ENCODE measurements at places on chromosomes 2 and 18.

- no peak for DNase-seq
These were observed 59.5 kb upstream of the ID2 start for GRCh38 chr2:8622199-8622911.

DNA sequence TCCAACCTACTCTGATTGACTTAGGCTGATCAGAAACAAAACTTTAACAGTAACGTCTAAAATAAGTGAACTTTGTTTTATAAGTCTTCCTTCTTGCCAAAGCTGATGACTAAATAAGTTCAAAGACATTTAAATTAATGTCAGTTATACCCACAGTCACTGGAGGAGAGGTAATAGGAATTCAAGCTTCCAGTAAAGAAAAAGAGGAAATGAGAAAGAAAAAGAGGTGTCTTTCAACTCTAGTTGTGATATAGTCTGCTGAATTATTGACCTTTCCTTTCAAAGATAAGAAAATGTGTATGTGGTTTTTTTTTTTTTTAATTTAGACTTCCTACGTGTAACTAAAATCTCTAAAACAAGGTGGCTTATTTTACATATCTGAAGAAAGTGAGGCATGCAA lies 191.5 kb downstream of the SLC8A1 start:
- no peak for DNase-seq

DNA sequence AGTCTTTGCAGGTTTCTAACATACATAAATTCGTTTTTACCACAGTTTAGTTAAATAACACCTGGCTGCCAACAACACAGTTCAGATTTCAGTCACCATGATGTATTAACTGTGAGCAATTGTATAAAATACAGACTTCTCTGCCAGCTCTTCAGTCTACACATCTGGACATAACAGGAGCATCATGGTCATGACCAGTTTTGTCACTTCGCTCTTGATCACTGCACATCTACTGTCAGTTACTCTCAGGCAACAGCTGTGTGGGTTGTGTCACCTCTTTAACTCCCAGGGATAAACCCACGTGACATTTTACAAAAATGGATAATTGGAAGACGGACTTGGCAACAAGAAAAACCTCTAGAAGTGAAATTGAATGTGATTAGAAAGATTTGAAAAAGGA lies 30.3 kb downstream of the CD8A start:
- DNase-seq = no peak

DNA sequence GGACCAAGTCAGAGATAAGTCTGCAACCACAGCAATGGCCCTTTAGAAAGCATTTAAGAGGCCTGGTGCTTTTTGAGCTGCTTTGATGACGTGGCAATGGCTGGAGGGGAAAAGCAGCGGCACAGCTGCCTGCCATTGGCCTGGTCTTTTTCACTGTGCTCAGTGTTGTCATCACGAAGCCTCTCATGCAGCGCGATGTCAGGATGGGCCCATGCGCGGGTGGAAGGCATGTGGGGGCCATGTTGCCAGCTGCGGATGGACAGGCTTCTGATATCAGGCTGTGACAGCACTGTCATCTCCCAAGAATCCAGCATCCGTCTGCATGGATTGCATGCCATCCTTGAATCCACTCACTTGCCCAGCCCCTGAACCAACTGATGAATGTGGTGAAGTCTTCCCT lies 204.5 kb downstream of the ACKR3 start:
- no peak for DNase-seq

GRCh38 chr2:240146141-240146561 lies 5.7 kb upstream of the OTOS start:
- no peak for DNase-seq

GRCh38 chr2:1022178-1022577 lies 71.5 kb downstream of the SNTG2 start:
- DNase-seq = no peak

- no peak for DNase-seq
These were observed 38.9 kb upstream of the MSH6 start for GRCh38 chr2:47744074-47744473.

GRCh38 chr2:216660496-216660895 lies 27.3 kb downstream of the IGFBP2 start:
- no peak for DNase-seq

DNA sequence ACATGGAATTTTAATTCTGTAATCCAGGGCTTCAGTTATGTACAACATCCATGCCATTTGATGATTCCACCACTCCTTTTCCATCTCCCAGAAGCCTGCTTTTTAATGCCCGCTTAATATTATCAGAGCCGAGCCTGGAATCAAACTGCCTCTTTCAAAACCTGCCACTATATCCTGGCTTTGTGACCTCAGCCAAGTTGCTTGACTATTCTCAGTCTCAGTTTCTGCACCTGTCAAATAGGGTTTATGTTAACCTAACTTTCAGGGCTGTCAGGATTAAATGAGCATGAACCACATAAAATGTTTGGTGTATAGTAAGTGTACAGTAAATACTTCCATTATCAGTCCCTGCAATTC lies 108.7 kb downstream of the XRCC5 start:
- DNase-seq = no peak

DNA sequence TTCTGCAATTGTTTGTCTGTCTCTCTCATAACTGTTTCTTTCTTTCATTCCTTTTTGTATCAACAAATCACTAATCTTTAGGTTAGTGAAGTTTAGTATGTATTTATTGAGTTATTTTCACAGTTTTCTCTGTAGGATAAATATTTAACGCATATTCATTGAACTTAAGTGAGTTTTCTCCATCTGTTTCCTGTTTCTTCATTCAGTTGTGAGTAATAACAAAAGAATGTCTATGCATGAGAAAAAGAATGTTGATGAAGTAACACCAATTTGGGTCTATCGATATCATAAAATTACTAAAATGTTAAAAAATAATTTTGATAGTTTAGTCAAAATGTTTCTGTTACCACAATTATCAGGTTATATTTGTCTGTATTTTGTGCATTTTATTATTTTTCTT lies 948.0 kb downstream of the DSC3 start:
- no peak for DNase-seq

GRCh38 chr2:75503048-75503607 lies 57.6 kb downstream of the EVA1A start:
- no peak for DNase-seq

- DNase-seq = no peak
These were observed 82.2 kb upstream of the ID2 start for GRCh38 chr2:8599421-8600242.

- DNase-seq = no peak
These were observed 111.1 kb upstream of the RBBP8 start for GRCh38 chr18:22822024-22822423.

DNA sequence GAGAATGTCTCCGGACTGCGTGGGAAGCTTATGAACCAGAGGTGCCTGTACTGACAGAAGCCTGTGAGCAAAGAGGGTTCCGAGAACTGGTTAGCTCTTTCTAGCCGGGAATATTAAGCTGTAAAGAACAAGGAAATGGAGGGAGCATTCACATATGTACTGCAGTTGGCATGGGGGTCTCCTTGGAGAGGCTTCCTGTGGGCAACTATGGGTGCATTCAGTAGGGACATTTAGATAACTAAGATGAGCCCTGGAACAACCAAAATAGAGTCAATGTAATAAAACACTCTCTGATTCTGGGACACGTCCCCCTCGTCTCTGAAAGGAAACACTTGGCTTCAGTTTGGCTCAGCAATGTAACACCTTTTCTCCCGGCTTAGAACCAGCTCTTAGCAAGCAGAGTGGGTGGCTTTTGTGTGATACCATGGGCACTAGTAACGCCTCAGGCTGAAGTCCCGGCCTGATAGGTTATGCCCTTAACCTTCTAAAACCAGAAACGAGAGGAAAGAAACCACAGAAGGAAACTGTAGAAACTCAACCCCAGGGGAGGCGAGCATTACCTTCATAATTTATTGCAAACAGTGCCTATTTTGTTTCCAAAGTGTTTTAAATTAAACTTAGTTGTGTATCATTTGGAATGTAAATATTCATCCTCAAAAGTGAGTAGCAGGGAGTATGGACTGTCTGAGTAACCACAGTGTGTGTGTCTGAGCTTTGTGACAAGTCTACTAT lies 48.8 kb upstream of the LPIN2 start:
- peak; percentile 72 for DNase-seq

DNA sequence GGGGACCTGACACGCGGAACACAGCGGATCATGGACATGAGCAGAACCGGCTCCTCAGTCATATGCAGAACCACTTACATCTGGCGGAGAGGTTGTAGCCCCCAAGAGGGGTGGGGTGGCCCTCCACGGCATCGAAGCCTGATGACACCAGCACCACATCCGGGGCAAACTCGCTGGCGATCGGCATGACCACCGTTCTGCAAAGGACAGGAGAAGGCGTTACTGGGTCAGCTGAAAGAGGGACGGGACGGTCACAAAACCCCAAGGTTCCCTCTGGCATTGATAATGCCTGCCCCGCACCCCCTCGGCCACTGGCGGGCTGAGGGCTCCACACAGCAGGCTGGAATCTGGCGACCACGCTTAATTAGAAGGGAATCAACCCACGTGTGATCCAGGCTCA lies 220.5 kb downstream of the TWIST2 start:
- no peak for DNase-seq

- DNase-seq = no peak
These were observed 281.8 kb upstream of the CXCR4 start for GRCh38 chr2:136399667-136400289.

DNA sequence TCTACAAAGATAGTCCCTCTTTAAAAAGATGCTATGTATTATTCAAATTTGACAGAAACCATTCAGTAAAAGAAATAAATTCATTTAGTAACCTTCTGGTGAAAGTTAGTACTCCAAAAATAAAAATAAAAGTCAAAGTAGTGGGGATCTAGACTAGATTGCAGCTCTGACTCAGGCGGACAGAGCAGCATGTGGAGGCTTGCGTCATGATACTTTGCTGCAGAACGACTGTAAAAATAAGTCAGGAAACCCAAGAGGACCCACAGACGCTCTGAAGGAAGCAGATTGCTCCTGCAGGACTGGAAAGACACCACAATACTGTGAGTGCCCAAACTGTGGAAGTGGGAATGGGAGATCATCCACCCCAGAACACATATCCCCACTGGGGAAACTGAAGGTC lies 301.9 kb downstream of the RIT2 start:
- no peak for DNase-seq

DNA sequence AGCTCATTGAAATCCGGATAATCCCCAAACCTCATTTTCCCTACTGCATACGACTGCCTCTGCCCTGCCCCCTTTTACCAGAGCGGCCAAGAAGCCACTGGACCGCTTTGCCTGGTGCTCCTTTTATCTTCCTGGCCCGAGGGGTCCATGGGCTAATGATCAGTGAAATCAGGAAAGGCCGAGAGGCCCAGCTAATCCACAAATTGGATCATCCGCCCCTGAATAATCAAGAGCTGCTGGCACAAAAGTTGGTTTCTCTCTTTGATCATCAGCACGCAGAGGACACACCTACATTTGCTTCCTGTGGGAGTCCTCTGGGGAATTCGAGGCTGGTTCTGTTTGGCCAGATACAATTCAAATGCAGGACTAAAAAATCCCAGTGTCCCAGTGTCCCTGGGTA lies 144.5 kb downstream of the INSIG2 start:
- DNase-seq = no peak

GRCh38 chr2:70647873-70648481 lies 94.4 kb upstream of the TGFA start:
- DNase-seq = peak; percentile 82

DNA sequence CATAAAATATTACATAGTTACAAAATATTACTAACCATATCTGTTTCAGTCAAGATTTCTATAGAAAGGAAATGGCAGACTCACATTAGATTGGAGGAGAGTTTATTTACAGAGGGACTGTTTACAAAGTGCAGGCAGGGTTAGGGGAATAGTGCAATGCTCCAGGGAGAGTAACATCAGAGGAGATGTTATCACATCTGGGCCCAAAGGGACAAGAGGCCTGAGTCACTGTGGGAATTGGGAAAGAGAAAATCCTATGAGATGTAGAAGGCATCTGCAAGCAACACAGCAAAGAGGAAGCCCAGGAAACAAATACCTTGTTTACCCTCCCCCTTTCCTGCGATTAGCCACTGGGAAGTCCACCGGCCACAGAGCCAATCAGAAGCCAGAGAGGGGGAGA lies 227.3 kb upstream of the TANK start:
- DNase-seq = no peak

- no peak for DNase-seq
These were observed 87.1 kb upstream of the MCFD2 start for GRCh38 chr2:47002480-47003381.

GRCh38 chr18:48919547-48919946 lies 31.2 kb downstream of the SMAD7 start:
- DNase-seq = no peak

DNA sequence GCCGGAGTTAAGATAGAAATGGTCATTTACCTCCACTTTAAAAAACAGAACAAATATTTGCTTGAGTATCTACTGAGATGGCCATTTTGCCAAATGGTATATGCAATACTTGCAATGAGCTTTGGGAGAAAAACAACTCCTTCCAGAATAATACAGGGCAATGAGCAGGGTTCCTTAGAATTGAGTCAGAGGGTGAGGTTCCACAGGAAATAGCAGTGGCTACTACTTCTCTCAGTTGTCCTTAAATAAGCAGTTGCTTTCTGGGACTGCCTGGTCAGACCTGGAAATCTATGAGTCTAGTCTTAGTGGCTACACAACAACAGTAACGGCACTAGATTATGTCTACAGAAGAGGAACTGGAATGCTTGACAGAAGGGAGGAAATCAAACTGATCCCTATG lies 80.9 kb upstream of the CCDC85A start:
- DNase-seq = no peak

DNA sequence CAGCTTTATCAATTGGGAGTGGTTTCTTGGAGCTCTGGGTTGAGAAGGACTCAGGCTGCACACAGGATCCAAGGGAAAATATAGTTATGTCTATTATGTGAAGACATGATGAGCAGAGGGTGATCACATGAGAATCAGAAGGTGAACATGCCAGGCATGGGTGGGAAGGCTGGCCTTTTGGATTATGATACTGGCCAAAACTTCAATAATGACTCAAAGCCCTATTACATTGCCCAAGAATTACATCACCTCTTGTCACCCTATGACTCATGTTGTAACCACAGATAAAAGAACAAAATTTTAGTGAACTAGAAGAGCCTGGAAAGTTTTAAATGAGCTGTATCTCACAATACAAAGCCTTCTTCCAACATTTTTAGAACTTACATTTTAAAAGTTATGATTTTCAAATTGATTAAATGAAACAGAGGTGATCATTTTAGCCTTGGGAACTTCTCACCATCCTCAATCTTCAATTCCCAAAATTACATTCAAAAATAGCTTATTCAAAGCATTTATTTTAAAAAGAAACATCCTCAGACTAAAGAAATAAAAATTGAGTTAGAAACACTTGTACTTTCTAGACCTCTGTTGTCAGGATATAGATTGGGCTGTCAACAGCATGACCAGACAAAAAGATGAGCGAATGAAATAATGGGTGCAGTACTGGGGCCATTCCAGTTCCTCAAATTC lies 428.3 kb downstream of the MBD2 start:
- no peak for DNase-seq

- no peak for DNase-seq
These were observed 5.8 kb downstream of the DLX2 start for GRCh38 chr2:172096626-172097547.
